ENCODE measurements at places on chromosomes 7 and 10.

DNA sequence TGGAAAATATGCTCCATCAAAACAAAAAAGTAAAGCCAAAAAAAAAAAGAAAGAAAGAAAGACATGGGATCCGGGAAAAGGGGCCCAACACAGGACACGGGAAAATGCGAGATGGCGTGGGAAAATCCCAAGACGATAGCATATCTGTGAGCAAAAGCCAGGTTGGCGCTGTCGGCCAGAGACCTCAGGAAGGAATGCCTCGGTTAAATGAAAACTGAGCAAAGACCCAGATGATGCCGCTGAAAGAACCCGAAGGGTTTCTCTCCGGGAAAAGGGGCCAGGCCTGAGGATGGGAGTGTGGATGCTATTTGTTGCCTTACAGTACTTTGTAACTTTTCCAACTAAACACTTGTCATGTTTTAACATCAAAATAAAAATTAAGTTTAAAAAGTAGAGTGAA is 49.5 kb upstream of the PPP2R2D start:
- DNase-seq: no peak

DNA sequence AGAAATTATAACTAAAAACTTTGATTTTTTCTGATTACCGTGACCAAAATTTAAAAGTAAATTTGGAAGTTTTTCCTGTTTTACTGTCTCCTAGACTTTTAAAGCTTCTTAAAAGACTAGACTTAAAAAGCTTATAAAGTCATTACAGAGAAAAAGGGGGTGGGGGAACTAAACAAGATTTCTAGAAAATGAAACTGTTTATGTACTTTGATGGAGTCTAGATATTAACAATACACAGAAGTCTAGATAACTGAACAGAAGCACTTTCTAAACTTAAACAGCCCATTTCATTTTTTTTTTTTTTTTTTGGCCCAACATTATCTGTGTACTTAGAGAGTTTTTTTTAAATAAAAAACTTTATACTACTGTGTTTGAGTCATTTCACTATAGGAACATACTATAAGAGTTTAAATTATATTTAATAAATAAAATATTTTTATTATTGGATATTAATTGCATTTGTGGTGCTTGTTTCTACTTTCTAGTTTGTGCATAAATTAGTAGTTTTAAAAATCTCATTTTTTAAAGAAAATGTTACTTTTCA is 98.5 kb downstream of the PHTF2 start:
- no peak for DNase-seq

- no peak for DNase-seq
Measured at GRCh38 chr10:67452892-67453291, 243.1 kb downstream of the CTNNA3 start.

GRCh38 chr10:105706281-105707026 is 1065.4 kb downstream of the SORCS3 start:
- no peak for DNase-seq

- DNase-seq: no peak
Measured at GRCh38 chr7:102834999-102835398, 77.8 kb upstream of the LRRC17 start.

- no peak for DNase-seq
Measured at GRCh38 chr10:97849103-97849686, 448 bp upstream of the GOLGA7B start.

- no peak for DNase-seq
Measured at GRCh38 chr7:39734633-39735004, 111.2 kb downstream of the RALA start.

DNA sequence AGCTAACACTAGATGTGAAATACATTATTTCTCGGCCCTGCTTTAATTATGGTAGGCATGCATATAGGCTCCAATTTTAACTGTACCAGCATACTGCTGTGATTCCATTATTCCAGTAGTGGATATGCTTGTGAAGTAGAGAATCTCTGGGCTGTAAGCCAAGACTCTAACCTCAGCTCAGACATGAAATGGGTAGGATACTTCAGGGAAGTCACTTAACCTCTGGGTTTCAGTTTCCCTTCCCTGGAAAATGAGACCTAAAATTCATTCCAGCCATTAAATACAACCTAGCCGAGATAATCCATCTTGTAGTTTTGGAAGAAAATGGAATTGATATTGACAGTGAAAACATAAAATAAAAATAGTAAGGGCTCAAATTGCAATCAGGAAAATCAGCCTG is 59.6 kb upstream of the TRIL start:
- no peak for DNase-seq

DNA sequence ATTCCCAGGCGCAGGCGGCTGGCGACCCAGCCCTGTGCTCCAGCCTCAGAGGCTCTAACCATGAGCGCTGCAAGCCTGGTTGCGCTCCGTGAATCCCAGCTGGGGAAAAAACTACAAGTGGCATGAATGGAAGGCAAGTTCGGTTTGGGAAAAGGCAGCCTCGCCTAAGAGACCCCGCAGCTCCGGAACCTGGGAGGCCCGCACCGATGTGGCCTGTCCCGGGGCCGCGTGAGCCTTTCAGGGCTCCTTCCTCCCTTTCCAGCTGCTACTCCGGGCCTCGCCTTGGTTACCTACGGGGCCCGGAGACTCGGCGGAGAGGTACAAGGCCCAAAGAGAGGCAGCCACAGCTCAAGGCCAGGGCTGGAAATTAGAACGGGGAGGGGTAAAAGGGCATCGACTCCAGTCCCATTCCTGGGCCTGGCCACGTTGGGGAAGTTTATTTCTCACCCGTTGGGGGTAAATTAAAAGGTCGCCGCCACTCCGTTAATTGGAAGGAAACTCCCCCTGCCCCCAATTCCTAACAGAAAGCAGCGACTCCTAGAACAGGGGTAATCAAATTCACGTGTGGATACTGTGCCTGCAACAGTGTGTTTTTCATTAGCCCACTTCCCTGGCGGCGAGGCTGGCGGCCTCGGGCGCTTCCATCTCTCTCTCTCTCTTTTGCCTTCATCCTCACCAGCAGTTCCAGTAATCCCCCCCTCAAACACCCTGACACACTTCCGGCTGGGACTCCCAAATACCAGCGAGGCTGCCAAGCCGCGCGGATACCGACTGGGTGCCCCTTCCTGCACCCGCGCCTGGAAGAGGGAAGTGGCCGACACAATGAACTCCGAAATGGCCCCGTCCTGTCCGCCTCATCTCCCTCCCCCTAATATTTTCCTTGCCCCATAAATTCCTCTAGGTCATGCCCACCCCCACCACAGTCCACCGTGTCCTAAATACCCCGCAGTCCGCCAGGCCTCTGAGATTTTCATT is 1.5 kb upstream of the HOXA9 start:
- no peak for DNase-seq

- no peak for DNase-seq
Measured at GRCh38 chr10:119149729-119150128, 15.8 kb downstream of the SFXN4 start.

GRCh38 chr10:124741922-124742412 is 2.2 kb downstream of the FAM53B start:
- no peak for DNase-seq

Data from T follicular helper cell (primary cell).